Anterior cingulate cortex (tissue), 58 donors: ENCODE measurements at places on chromosomes 7 and 10.

DNA sequence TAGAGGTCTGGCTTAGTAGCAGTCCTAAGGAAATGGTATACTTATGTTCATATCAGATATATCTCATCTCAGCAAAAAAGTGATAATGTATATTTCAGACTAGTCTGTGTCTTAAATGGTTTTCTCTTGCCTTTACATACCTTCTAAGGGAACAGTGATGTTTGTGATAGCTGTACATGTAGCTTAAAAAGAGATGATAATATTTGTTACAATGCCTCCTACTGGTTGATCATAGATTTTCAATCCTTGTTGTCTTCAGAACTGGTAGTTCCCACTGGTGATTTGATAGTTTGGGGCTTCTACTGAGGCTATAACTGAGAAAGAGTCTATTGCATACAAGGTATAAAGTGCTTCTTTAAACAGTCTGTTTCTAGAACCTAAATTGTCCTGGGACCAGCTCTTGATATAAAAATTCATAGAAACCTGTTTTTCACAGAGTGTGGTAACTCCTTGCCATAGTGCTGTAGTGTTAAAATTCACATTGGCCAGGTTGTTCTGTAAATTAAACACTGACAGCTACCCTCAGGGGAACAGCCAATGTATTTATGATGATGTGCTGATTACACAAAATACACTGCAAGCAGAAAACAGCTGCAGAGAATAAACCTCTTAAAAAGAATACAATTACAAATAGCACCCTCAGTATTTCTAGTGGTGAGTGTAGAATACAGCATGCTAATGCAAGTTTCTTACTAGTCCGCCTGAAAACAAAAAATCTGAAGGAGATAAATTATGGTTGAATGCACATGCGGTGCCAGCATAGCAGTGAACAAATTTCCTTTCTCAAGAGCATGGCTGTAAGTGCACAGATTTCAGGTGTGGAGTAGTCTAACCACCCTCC, 90.3 kb downstream of the BTRC start:
- DNase-seq, result no peak

- DNase-seq, result no peak
These were observed 640.0 kb downstream of the ACTR3B start for GRCh38 chr7:153399554-153399940.

DNA sequence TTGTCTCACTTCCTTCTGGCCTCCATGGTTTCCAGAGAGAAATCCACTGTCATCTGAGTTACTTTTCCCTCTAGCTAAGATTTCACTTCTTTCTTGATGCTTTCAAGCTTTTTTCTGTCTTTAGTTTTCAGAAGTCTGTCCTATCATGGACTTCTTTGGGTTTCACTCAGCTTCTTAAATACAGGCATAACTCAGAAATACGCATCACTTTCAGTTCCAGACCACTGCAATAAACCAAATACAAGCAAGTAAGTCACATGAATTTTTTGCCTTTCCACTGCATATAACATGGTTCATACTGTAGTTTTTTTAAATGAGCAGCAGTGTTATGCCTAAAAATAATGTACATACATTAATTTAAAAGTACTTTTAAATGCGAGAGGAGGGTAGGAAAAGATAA, 48.7 kb downstream of the STK17A start:
- DNase-seq, result no peak

GRCh38 chr7:151275813-151276577, 27.5 kb upstream of the SMARCD3 start:
- no peak for DNase-seq

GRCh38 chr10:10213237-10213636, 804.4 kb upstream of the CELF2 start:
- no peak for DNase-seq

DNA sequence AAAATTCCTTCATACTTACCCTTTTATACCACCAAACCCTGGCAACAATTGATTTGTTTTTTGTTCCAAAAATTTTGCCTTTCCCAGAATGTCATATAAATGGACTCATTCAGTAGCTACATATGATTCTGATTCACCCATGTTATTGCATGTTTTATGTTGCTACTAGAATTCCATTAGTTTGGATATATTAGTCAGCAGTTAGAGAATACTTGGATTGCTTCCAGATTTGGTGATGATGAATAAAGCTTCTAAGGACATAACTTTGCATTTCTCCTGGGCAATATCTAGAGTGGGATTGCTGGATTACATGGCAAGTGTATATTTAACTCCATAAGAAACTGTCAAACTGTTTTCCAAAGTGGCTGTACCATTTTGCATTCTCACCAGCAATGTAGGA, 806.9 kb downstream of the DNAJB9 start:
- DNase-seq, result no peak

GRCh38 chr10:712089-712488, 22.6 kb upstream of the DIP2C start:
- no peak for DNase-seq

- no peak for DNase-seq
These were observed 197.5 kb upstream of the CSTF2T start for GRCh38 chr10:51896849-51897248.

DNA sequence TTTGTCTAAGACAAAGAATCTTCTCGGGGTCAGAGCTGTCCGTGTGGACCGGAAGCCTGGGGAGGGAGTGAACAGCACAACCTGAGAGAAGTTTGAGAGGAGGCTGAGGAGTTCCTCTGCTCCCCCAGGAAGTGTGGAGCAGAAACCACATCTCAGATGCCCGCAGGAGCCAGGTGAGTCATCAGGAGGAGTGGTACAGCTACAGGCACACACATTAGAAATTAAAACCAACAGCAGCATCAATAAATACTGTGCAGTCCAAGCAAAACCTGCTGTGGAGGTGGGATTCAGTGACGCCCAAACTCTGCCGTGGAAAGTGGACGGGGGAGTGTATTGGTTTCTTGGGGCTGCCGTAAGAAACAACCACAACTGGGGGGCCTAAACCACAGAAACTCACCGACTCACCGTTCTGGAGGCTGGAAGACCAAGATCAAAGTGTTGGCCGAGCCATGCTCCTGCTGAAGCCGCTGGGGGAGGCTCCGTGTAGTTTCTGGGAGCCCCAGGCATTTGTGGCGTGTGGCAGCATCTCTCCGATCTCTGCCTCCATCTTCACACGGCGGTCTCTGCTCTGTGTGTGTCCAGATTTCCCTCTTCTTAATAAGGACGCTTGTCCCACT, 31.2 kb upstream of the GARS1 start:
- no peak for DNase-seq

- DNase-seq, result no peak
These were observed 404.5 kb downstream of the INHBA start for GRCh38 chr7:41298409-41298808.

GRCh38 chr10:122495406-122496340, 34.3 kb downstream of the HTRA1 start:
- no peak for DNase-seq

- no peak for DNase-seq
These were observed 34.1 kb downstream of the EGFR start for GRCh38 chr7:55052741-55053427.

DNA sequence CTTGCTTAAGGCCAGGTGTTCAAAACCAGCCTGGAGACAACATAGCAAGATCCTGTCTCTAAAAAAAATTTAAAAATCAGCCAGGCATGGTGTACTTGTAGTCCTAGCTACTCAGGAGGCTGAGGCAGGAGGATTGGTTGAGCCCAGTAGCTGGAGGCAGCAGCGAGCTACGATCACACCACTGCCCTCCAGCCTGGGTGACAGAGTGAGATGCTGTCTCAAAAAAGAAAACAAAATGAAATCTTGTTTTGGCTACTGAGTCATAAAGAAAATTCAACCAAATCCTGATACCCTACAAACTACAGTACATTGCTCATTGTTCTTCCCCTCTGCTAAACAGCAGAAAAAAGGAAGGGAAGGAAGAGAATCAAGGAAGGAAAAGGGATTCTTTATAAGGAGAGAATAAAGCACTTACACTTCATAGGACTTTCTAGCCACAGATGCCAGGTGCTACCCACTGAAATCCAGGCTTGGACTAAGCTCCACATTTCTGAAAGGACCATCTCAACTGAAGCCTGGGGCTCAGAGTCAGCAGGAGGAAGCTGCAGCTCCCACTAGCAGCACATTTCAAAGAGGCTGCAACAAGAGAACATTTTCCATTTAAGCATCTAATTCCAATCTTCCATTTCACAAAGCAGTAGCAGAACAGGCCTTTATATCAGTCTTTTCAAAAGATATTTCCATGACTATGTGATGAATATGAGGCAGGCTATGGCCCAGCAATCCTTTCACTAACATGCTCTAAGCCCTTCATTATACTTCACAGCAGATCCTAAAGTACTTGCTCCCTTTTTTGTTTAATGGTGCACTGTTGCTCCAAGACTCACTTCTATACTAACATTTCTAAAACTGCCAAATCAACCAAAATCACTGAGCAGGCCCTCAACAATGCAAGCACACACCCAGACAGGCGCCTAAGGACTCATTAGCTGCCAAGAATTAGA, 13.5 kb downstream of the TNPO3 start:
- no peak for DNase-seq

DNA sequence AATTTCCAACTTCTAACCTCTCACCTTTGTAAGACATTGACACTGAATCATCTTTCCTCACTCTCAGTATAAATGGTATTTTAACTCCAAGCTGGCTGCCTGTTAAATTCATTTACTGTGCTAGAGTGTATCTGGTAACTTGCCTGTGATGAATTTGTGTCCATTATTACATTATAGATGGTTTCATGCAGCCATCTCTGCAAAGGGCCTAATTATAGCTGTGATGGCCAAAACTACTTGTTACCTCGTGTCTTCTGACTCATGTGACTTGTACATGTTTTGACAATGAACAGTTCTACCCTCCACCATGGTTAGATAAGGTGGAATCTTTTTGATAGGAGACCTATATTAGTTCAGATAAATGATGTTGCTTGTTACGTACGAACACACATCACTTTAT, 392.0 kb downstream of the PAXIP1 start:
- no peak for DNase-seq
